Amygdala (tissue), 56 donors: ENCODE measurements at places on chromosomes 4 and X.

DNA sequence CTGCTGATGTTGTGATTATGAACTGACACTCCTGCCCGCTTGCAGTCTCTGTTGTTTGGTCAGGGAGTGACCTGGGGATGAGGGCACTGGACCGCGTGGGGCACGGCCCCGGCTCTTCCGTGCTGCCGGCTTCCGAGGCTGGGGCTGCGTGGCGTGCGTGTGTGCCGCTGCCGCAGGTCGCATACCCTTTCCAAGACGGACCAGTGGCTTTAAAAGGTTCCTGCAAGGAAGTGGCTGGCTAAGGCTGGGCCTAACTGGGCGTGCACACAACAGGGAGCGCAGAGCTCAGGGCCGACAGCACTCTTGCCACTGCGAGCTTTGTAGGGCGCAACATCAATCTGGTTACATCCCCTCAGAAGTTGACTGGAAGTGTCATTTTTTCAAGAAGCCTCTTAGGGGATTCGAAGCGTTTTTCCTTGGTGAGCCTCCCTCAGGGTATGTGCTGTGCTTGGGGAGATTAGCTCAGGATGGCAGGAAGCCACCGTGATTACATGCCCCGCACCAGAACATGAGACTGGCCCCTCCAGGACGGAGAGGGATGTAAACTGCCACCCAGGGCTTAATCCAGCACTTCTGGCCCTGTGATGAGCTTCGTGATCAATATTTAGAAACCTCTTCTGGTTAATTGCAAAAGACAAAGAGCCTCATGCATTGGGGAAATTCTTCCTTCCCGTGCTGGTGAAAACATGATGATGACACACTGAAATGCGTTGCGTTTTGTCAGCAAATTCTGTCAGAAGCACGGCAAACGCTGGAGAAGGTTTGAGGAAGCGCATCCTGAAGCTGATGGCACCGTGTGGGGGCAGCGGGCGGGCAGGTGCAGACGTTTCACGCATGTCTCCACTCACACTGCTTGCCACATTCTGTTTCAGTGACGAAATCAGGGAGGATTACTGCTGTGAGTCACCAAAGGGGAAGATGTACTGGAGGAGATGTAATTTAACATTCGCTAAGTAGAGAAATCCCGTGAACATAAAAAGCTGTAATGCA, 11.1 kb downstream of the MAEA start:
- DNase-seq, result peak; percentile 38

DNA sequence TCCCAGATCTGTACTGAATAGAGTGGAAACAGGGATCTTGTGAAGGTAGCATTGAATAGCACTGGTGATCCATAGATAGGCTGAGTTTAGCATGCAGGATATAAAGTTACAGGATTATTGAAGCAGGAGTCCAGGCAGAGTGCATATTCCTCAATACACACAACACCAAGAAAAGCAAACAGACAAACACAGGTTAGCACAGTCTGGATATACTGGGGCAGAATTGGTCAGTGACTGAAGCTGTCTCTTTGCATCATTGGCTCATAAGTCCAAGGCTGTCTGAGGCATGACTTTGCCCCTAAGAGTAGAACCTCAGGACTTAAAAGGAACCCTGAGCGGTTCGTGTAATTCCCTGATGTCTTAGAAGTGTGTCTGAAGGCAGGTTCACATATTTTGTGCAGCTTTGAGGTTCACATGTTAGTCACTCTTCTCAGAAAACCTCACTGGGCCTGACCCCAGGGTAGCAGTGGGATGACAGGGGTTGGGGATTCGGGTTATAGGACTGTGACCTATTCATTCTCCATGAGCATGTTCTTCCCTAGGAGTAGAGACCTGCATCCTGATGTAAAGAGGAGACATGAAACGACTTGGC, 134.6 kb downstream of the AASDH start:
- DNase-seq, result no peak

GRCh38 chr4:140861359-140862176, 105.4 kb upstream of the TBC1D9 start:
- DNase-seq, result peak; percentile 22

GRCh38 chrX:47179928-47180255, 13.7 kb upstream of the UBA1 start:
- no peak for DNase-seq
